ENCODE measurements at places on chromosomes 3 and 15. TPM values are rescaled to one million over a fixed set of nuclear protein-coding genes. Genes with fewer than 3 reads are reported as not detected.

DNA sequence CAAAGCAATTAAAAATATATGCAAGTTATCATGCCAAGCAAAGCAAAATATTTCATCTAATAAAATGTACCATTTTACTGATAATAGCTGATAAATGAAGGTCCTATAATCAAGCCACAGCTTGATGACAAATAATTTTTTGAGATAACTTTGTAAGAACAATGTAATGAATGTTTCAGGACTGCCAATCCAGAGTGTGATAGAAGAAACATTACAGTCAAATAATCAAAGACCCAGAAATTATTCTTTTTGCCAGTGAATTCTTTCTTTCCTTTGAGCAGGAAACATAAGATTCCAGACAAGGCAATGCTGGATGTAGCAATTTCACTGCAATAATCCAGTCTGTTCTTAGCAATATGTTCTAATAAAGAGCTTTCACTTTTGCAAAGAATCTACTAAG is 556.1 kb downstream of the PLOD2 start:
- H3K36me3 ChIP-seq = no peaks in the 10 kb centered on the region
- no peak overlapping the region for H3K4me3 ChIP-seq
- no peaks in the 10 kb centered on the region for H3K4me1 ChIP-seq
- H3K27ac ChIP-seq = no peak overlapping the region

RUBCN gene
- total RNA-seq = 33.1 TPM

PPM1L gene
- total RNA-seq = 7.8 TPM

P2RY1 gene
- 2.4 TPM for total RNA-seq

GRCh38 chr3:16480861-16481545 is 32.5 kb downstream of the RFTN1 start:
- peak overlapping the region; percentile 22 for H3K4me3 ChIP-seq
- no peak for DNase-seq
- H3K36me3 ChIP-seq = peaks cover 45% of the 10 kb centered on the region
- H3K4me1 ChIP-seq = peaks cover 79% of the 10 kb centered on the region
- peak overlapping the region; percentile 66 for H3K27ac ChIP-seq

All from activated T-cell treated with anti-CD3 and anti-CD28 coated beads, Interleukin-2, amount 50 U/mL, for 72 hours (primary cell).